Activated CD8-positive, alpha-beta memory T cell treated with anti-CD3 and anti-CD28 coated beads, Interleukin-2, amount 10 ng/mL, durations not matched to agents 7 days and 5 days (primary cell): ENCODE measurements at places on chromosomes 12 and 14. TPM values are rescaled to one million over a fixed set of nuclear protein-coding genes. Genes with fewer than 3 reads are reported as not detected.

GRCh38 chr14:65412856-65413738 lies 567 bp downstream of the FUT8 start:
- peak overlapping the region; percentile 89 for H3K4me3 ChIP-seq
- DNase-seq: peak; percentile 78
- peaks cover 6% of the 10 kb centered on the region for H3K36me3 ChIP-seq
- H3K27ac ChIP-seq: peak overlapping the region; percentile 98
- H3K27me3 ChIP-seq: no peaks in the 10 kb centered on the region
- peaks cover 46% of the 10 kb centered on the region for H3K4me1 ChIP-seq

- no peak for DNase-seq
- H3K4me3 ChIP-seq: no peak overlapping the region
- no peak overlapping the region for H3K27ac ChIP-seq
- H3K36me3 ChIP-seq: peaks cover 59% of the 10 kb centered on the region
- peaks cover 12% of the 10 kb centered on the region for H3K4me1 ChIP-seq
Observed at GRCh38 chr14:51963286-51963685, 26.1 kb upstream of the RTRAF start.

GRCh38 chr14:95048771-95049312 lies 108.5 kb downstream of the DICER1 start:
- H3K27ac ChIP-seq: no peak overlapping the region
- H3K4me3 ChIP-seq: no peak overlapping the region
- DNase-seq: no peak
- peaks cover 4% of the 10 kb centered on the region for H3K27me3 ChIP-seq
- no peaks in the 10 kb centered on the region for H3K4me1 ChIP-seq

- H3K27me3 ChIP-seq: no peaks in the 10 kb centered on the region
- peak overlapping the region; percentile 96 for H3K4me3 ChIP-seq
- peaks cover 33% of the 10 kb centered on the region for H3K4me1 ChIP-seq
- no peak for DNase-seq
- H3K36me3 ChIP-seq: peaks cover 66% of the 10 kb centered on the region
Observed at GRCh38 chr12:12726555-12727093, 9.5 kb downstream of the CDKN1B start.

DNA sequence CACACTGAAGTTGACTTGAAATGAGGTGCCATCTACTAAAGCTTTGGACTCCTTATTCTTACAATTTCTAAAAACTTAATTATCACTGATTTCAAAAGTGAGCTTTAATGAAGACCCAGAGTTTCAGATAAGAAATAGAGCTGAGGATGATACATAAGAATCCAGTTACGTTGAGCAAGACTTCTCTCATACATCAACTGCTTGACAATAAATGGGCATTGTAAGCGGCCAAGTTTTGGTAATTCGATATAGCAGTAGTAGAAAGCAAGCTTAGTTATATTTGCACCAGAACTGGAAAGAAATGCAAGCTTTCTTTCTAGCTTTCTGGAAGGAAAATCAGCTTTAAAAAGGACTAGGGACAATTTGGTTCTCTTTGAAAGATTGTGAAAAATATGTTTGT lies 1359.6 kb downstream of the FSCB start:
- no peak overlapping the region for H3K4me3 ChIP-seq
- no peaks in the 10 kb centered on the region for H3K36me3 ChIP-seq
- no peaks in the 10 kb centered on the region for H3K4me1 ChIP-seq
- no peaks in the 10 kb centered on the region for H3K27me3 ChIP-seq

Gene ACSS3
- total RNA-seq: not detected

DNA sequence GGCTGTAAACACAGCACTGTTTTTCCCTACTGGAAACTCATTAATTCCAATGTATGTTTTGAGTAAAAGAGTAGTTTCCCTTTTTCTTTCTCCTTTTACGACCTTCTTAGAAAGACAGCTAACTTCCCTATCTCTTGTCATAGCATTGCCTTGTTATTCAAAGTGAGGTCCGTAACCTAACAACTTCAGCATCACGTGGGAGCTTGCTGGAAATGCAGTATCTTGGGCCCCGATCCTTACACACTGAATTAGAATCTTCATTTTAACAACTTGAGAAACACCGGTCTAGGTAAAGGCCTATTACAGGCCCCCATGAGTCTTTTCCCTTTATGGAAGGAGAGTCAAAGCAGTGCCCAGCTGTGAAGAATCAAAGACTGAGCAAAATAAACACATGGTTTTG lies 230.7 kb upstream of the PRKD1 start:
- no peaks in the 10 kb centered on the region for H3K36me3 ChIP-seq
- no peak overlapping the region for H3K27ac ChIP-seq
- H3K4me3 ChIP-seq: no peak overlapping the region
- no peak for DNase-seq

DNA sequence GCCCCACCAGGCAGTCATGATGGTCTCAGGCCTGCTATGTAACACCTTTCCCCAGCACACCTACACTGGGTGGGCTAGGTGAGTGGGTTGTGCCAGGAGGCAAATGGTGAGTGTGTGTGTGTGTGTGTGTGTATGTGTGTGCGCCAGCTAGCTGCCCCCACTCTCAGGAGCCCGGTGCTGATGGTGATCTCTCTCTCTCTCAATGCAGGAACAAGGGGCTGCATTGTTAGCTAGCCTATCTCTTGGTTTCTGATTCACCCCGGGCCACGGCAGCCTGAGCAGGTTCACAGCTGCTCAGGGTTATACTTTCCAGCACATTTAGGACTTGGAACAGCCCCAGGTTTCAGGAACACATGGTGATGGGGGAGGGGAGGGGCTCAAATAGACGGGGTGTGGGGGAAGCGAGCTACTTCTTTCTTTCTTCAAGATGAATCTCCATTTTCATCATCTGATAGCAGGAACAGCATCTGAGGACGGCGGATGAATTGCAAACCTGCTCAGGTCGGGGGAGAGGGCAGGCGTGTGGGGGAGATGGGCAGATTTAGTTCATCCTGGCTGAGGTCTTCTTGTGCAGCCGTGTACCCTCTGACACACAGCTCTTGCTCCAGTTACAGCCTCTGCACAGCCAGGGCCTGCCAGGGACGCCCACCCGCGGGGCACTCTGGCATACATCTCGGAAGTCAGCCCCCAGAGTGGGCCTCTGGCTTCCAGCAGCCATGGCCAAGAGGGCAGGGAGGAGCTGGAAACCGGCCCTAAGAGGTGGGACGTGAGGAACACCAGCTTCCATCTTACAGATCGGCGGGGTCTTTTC lies 137.6 kb downstream of the ZFP36L1 start:
- no peak for DNase-seq
- H3K4me1 ChIP-seq: peaks cover 2% of the 10 kb centered on the region
- H3K27ac ChIP-seq: no peak overlapping the region
- no peaks in the 10 kb centered on the region for H3K27me3 ChIP-seq

DNA sequence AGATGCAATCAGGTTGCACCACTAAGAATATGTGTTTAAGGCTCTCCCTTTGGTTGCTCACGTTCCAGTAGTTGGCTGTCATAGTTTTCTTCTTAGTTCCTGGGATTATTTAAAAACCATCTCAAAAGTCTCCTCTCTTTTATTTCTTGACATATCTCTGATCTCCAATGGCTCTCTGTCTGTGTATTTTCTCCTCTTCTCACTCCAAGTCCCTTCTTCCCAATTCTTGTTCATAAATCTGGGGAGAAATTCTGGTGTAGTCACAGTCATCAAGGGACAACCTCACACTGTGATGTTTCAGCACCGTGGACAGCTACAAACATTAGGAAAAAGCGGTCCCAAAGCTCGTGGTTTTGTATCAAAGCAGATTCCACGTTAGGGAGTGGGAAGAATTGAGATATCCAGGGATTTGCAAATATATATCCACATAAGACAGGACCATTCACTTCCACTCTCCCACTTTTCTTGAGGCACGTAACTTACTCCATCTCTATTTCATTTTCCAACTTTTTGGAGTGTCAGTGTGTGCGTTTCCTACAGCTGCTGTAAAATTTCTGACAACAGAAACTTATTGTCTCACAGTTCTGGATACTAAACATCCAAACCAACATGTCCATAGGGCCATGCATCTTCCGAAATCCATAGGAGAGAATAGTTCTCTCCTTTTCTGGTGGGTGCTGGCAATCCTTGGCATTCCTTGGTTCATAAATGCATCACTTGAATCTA lies 80.6 kb upstream of the TMEM233 start:
- no peaks in the 10 kb centered on the region for H3K4me1 ChIP-seq
- no peak for DNase-seq
- H3K4me3 ChIP-seq: no peak overlapping the region
- no peaks in the 10 kb centered on the region for H3K27me3 ChIP-seq
- no peaks in the 10 kb centered on the region for H3K36me3 ChIP-seq

Gene CLEC14A
- total RNA-seq: not detected

Gene MAP1LC3B2
- total RNA-seq: 1.7 TPM

- H3K4me1 ChIP-seq: peaks cover 1% of the 10 kb centered on the region
- no peak overlapping the region for H3K27ac ChIP-seq
- H3K4me3 ChIP-seq: no peak overlapping the region
- H3K36me3 ChIP-seq: peaks cover 62% of the 10 kb centered on the region
- no peak for DNase-seq
Observed at GRCh38 chr12:47679785-47680184, 26.0 kb downstream of the RPAP3 start.

- no peak overlapping the region for H3K27ac ChIP-seq
- peaks cover 8% of the 10 kb centered on the region for H3K4me1 ChIP-seq
- peak; percentile 84 for DNase-seq
- H3K36me3 ChIP-seq: no peaks in the 10 kb centered on the region
- no peak overlapping the region for H3K4me3 ChIP-seq
Observed at GRCh38 chr12:52221912-52222457, 11.1 kb upstream of the KRT7 start.

DNA sequence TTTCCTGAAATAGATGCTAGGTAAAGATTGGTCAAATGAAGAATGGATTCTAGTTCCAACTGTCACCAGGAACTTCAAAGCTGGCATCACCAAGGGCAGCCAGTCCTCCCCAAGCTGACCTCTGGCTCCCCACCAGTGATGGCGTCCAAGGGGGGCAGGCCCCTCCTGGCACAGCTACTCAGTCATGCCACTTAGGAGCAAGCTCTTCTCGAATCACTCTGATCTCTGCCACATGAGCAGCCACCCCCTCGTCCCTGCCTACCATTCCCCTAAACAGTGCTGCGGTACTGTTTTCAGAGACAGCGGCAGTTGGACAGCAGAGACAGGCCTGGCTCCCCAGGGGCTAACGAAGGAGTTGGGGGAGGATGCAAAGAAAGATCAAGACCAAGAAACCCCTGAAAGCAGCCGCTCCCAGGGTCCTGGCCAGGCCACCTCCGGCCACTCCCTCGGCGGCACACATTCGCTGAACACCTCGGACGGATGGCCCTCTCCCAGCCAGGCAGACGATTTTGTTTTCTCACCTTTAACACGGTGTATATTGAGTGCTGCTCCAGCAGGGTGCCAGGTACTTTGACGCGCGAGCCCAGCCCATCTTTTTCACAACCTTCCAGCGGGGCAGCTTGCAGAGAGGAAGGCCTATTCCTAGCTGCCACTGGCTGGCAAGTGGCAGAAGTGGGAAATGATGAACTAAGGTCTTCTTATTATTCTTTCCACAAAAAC lies 47.4 kb downstream of the ARL6IP4 start:
- no peaks in the 10 kb centered on the region for H3K27me3 ChIP-seq
- H3K36me3 ChIP-seq: no peaks in the 10 kb centered on the region
- H3K27ac ChIP-seq: no peak overlapping the region
- DNase-seq: no peak
- no peak overlapping the region for H3K4me3 ChIP-seq

DNA sequence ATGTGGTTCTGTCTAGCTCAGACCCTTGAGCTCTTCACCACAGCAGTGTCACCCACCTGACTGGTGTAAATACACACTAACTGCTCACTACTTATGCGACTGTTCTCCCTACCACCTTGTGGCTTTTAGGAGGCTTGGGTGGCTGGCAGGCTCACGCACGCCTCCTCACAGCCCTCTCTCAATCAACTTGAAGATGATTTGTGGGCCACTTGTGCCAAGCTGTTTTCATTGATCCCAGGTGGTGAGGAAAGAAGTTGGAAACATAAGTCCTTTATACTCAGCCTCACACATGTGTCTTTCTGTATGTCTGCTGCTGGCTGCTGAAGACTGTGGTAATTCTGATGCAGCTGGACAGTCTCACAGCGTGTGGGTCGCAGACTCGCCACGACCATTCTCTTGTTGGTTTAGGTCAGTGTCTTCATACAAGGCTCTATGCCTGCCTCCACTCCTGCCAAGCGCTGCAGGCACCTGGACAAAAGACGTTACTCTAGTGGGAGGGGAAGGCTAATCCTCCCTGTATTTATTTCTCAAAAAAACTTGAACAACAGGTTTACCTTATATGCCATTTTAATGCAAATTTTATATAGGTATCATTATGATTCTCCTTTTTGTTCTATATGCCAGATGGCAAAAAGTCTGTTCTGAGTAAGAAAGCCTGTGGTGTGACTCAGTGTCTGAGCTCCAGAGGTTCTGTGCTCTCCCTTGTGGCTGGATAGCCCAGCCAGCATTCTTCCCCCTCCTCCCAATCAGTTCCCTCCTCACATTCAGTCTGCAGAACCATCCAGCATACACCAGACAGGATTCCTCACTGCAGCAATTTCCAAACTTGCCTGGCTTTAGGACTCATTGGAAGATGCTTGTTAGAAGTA lies 115.6 kb downstream of the DIP2B start:
- H3K27ac ChIP-seq: no peak overlapping the region
- peaks cover 34% of the 10 kb centered on the region for H3K4me1 ChIP-seq
- DNase-seq: no peak
- no peaks in the 10 kb centered on the region for H3K27me3 ChIP-seq

GRCh38 chr12:9605483-9605882 lies 2.2 kb downstream of the KLRB1 start:
- peaks cover 37% of the 10 kb centered on the region for H3K36me3 ChIP-seq
- peaks cover 36% of the 10 kb centered on the region for H3K4me1 ChIP-seq
- H3K27me3 ChIP-seq: no peaks in the 10 kb centered on the region
- DNase-seq: no peak
- peak overlapping the region; percentile 68 for H3K4me3 ChIP-seq

Gene IRAK3
- total RNA-seq: 0.52 TPM

Gene AGAP2
- total RNA-seq: 72.7 TPM

DNA sequence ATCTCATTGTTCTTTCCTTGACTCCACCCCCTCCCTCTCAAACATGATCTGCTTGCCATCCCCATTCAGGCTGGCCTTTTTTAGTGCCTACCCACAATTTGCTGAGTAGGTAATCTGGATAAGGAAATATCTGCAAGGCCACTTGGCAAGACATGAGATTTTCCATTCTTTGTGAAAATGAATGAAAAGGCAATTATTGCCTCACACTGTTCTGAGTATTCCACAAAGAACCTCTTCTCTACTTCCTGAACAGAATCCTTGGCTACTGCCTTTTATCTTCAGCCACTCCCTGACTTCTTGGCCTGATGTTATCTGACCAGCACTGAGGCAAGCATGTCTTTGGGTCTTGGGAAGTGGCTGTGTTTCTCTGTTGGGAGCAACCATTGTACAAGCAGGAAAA lies 263.2 kb upstream of the ATP2B1 start:
- no peaks in the 10 kb centered on the region for H3K27me3 ChIP-seq
- no peak overlapping the region for H3K4me3 ChIP-seq
- H3K36me3 ChIP-seq: peaks cover 1% of the 10 kb centered on the region
- H3K27ac ChIP-seq: no peak overlapping the region
- peaks cover 6% of the 10 kb centered on the region for H3K4me1 ChIP-seq

- no peak for DNase-seq
- H3K36me3 ChIP-seq: peaks cover 56% of the 10 kb centered on the region
- no peak overlapping the region for H3K27ac ChIP-seq
- H3K4me3 ChIP-seq: no peak overlapping the region
Observed at GRCh38 chr14:55624913-55625312, 44.9 kb downstream of the KTN1 start.
